ENCODE measurements at places on chromosomes 12 and 14.

DNA sequence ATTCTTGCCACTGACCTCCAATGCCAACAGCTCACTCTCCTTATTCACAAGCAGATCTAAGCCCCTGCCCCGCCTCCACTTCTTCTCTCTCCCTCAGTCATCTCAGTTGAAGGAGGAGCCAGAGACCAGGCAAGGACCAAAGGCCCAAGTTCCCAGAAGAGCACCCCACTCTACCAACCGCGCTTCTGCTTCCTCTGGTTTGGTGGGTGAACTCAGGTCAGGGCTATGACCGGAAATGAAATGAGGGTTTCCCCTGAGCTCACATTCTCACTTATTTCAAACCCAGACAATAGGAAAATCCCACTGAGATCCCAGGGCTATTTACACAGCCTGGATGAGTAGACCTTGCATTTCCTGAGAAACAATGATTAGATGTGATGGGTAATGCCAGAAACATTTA, 9.9 kb downstream of the DPF3 start:
- DNase-seq = no peak

DNA sequence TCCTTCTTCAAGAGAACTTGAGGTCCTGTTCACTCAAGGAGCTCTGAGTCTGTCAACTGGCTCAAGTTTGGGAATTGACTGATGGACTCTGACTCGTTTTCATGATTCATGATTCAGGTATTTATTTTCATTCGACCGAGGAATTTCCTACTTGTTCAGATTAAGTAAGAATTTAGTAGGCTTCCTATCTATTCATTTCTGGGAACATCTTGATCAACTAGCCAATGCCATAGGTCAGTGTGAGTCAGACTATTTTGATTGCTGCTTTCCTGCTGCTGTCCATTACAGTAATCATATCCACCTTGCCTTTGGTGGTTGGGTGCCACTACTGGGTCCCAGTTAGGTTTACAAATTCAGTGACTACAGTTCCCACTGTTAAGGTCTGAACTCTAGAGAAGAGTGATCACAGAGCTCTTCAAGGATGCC, 6.1 kb downstream of the FAM186A start:
- DNase-seq = no peak

DNA sequence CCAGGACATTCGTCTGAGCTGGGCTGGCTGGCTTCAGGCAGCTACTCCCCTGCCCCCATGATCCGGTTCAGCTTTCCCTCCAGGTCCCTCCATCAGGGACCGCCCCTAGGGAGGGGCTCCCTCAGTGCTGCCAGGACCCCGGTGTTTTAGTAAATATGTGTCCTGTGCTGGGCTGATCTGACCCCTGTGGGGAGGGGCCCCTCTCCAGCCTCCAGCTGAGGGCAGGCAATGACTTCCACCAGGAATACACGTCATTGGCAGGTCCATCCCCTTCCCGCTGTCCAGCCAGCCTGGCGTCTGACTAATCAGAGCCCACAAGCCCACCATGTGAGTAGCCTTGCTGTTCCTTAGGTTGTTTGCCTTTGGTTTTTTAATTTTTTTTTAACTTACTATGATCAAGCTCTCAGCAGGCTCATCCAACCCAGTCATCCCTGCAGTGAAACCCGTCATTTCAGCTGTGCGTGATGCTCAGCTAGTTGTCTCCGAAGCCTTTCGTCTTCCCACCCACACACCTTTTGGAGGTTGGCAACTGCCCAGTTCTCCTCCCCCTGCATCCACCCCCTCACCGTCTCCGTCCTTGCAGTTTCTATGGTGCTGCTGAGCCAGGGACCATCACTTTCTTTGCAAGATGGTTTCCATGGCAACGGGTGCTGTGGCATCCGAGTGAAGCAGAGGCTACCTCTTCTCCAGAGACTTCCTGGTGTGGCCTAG, 16.0 kb upstream of the SERPINA4 start:
- DNase-seq = no peak

DNA sequence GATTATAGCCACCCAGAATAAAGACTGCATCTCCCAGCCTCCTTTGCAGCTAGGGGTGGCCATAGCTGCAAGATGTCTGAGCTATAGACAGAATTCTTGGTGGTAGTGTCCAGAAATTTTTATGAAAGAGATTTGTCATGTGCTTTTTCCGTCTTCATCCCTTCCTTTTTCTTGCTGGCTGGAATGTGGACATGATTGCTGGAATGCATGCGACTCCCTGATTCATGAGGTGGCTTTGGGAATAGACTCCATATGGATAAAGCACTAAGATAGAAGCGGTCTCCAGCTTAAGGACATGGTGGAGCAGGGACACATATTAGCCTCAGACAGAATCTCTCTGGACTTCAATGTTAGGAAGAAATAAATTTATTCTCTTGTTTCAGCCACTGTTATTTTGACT, 10.0 kb upstream of the HSPB8 start:
- no peak for DNase-seq

DNA sequence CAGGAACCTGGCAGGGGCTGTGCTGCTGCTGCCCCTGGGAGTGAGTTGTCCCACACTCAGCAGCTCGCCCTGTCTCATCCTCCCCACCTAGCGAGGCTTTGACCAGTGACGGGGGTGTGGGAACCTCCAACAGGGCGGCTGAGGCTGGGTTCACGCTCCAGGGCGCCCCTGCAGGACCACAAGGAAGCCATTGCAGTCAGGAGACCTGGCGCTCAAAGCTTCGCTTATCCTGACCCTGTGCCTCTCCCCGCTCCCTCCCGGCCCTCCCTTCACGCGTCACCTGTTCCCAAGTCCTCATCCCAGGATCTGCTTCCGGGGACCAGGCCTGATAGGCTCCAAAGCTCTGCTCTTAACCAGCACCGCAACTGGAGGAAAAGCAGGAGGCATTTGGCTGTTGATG, 272.0 kb upstream of the SFSWAP start:
- no peak for DNase-seq

GRCh38 chr14:91893007-91893406, 25.7 kb upstream of the TC2N start:
- DNase-seq = no peak

DNA sequence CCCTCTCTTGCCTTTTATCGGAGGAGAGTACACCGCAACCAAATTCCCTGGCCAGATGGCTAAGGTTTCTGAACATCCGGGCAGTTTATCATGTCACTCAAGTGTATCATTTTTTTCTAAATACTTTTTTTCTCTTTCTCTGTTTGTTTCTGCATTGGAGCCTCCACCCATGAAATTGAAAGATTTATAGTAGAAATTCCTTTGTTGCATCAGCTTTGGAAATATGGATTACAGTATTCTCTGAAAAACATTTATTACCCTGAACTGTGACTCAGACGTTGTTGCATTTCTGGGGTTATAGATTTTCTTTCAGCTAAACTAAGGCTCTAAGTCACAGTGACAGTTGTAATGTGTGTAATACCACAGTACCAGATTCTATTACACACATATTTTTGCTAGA, 187.0 kb downstream of the SPTSSA start:
- no peak for DNase-seq

- DNase-seq = no peak
Observed at GRCh38 chr14:78092040-78092439, 78.1 kb upstream of the NRXN3 start.

- DNase-seq = peak; percentile 85
Observed at GRCh38 chr14:50038398-50039119, 77.8 kb downstream of the VCPKMT start.

DNA sequence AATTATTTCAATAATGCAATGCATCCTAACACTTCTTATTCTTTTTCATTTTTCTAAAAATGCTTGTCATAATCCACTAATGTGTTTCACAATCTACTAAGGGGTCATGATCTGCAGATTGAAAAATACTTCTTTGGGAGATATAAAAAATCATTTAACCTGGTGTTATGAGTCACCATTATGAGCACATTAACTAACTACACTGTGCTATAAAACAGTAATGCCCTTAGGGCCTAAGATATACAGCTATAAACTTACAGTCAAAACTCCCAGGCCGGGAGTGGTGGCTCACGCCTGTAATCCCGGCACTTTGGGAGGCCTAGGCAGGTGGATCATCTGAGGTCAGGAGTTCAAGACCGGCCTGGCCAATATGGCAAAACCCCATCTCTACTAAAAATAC, 14.2 kb downstream of the ATXN2 start:
- no peak for DNase-seq

- peak; percentile 58 for DNase-seq
Observed at GRCh38 chr12:27383429-27384260, 51.0 kb downstream of the BMAL2 start.

All from stimulated activated naive CD4-positive, alpha-beta T cell treated with Interleukin-2 at 50 U/mL for 16 hours (primary cell).